ENCODE measurements at places on chromosomes 11 and 22.

GRCh38 chr11:64626637-64627036 lies 35.6 kb downstream of the SLC22A12 start:
- no peak for DNase-seq

DNA sequence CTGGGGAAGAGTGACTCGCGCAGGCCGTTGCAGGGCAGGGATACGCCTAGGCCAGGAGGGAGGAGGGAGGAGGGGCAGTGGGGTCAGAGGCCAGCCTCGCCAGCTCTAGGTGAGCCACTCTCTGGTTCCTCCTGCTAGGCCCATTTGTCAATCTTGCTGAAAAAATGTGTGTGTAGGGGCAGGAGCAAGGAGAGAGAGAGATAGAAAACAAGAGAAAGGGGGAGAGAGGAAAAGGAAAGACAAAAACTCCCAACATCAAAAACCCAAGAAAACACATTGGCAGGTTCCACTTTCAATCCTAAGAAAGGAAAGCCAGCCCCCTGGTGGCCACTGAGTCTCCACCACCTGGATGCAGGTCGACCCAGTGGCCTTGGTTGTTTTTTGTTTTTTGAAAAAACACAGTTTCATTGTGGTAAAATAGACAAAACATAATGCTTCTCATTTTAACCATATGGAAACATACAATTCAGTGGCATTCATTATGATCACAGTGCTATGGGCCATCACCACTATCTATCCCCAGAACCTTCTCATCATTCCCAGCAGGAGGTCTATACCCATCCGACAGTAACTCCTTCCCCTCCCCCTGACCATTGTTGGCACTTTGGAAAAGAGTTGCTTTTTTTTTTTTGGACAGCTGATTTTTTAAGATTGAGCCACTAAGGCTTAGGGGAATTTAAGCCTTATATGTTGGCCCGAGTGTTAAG lies 10.9 kb downstream of the OMP start:
- peak; percentile 63 for DNase-seq

DNA sequence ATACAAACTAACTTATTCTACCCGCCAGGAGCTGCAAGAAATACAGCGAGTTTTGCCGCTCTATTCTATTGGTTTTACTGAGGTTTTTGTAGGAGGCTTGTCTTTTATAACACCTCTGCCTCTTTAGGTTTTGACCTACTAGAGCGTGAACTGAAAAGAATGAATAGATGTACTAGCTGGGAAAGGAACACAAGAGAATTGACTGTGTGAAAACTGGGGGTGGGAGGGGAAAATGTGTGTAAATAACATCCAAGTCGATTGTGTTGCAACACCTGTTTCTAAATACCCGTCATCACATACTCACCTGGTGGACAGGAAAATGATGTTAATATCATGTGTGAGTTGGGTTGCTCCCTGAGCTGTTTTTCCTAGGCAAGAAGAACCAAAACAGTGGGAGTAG lies 12.9 kb upstream of the JHY start:
- DNase-seq = no peak

DNA sequence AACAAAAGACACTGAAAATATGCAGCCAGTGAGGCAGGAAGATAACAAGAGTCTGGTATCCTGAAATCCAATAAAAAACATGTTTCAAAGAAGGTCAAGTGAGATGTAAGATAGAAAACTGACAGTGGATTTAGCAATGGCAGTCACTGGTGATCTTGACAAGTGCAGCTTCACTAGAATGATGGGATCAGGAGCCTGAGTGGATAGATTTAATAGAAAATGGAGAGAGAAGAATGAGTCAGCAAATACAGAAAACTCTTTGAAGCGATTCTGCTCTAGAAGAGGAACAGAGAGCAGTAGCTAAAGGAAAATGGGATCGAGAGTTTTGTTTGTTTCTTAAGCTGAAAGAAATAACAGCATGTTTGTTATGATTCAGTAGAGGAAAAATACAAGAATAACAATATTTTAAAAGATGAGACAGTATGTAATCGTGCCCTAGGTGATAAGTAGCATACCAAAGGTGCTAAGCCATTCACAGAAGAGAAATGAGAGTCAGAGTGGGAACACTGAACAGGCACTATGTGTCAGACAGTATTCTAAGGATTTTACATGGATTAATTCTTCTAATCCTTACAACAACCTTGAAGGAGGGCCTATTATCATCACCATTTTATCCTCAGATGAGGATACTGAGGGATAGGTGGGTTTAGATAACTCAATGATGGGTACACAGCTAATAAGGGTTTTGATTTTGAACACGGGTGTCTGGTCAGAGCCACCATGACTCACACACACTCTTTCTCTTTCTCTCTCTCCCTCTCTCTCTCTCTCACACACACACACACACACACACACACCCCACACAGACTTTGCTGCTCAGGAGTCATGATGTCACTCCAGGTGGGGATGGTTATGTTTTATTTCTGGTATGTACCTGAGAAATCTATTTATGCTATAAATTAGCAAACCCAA lies 36.3 kb downstream of the MRE11 start:
- DNase-seq = no peak

DNA sequence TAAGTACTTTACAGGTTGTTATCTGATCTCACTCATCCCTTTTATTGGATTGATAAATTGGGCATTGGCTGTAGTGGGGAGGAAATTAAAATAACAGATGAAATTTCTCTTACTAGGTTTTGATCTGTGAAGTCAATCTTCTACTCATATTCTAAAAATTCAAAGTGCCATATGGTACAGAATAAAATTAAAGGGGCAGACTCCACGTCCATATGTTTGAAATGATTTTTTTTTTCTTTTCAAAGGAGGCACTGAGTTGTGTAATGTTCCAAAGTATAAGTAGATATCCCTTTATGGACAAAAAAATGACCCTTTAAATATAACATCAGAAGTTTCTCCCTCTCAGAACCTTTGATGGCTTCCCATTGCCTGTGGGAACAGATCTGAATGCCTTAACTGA lies 207.4 kb downstream of the DBX1 start:
- DNase-seq = no peak
